ENCODE measurements at places on chromosomes 12 and 14.

DNA sequence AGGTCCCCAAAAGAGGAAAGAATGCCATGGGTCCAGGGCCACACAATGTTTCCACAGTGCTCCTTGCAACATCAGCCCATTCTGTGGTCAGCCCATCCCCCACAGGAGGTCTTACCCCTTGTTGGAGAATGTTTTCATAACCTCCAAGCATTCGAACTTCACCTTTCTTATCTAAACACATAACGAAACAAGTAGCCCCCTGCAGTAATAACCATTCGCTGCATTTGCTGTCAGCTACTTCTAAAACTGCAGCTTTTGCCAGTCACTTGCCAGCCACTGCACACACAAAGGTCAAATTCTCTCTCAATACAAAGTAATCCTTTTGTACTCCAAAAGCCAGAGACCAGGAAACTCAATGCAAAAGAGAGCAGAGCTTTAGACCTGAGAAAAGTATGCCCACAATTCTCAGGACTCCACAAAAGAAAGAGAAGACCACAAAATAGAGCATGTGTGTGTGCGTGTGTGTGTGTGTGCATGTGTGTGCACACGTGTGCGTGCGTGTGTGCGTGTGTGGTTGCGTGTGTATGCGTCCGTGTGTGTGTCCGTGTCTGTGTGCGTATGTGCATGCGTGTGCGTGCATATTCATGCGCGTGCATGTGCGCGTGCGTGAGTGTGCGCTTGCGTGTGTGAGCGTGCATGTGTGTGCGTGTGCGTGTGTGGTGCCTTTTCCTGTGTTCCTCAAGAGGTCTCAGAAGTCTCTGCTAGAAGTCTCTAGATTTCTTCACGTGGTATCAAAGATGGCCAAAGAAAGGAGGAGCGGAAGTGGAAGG, 31.7 kb upstream of the NINJ2 start:
- no peak for DNase-seq

DNA sequence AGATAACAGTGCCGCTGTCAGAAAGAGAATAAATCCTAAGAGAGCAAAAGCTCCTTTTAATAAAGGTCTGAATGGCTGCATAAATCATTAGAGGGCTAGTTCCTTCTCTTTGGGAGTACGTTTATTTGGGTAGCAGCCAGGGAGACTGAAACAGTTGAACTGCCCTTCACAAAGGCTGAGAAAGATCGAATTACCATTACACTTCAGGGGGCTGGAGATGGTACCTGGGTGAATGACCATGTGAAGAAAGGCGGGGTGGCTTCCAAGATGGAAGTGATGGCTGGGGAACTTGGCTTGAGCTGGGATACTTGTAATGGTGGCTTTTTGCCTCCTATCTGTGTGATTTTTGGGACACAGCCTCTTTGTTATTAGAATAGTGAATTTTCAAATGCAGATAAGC, 1.7 kb upstream of the FGD4 start:
- DNase-seq = no peak

DNA sequence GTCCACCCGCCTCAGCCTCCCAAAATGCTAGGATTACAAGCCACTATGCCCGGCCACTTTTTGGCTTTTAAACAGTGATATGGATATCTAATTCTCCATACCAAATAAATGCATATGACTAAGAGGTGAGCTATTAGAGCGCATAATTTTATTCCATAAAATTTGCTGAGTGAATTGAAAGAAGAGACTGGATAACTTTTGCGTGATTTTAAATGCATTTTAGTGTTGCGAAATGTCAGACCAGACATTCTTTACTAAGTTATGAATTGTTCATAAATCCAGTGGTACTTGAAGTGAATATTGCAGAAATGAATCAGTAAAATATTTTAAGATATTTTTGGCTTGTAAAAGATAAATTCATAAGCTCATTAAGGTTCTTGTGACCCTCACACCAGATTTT, 50.9 kb upstream of the DIP2B start:
- no peak for DNase-seq

- DNase-seq = no peak
Measured at GRCh38 chr14:22565391-22565945, 23.6 kb downstream of the DAD1 start.

- DNase-seq = no peak
Measured at GRCh38 chr14:39446131-39446744, 14.0 kb upstream of the FBXO33 start.

- no peak for DNase-seq
Measured at GRCh38 chr14:76432827-76433752, 57.2 kb downstream of the ESRRB start.

GRCh38 chr12:104355630-104356029, 52.1 kb downstream of the EID3 start:
- DNase-seq = no peak

DNA sequence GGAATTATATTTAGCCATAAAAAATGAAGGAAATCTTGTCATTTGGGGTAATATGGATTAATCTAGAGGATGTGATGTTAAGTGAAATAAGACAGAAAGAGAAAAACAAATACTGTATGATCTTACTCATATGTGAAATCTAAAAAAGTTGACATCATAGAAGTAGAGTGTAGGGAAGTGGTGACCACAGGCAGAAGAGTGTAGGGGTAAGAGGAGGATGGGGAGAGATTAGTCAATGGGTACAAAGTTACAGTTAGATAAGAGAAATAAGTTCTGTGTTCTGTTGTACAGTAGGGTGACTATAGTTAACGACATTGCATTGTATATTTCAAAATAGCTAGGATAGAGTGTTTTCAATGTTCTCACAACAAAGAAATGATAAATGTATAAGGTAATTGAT, 87.0 kb downstream of the TSHR start:
- DNase-seq = no peak

DNA sequence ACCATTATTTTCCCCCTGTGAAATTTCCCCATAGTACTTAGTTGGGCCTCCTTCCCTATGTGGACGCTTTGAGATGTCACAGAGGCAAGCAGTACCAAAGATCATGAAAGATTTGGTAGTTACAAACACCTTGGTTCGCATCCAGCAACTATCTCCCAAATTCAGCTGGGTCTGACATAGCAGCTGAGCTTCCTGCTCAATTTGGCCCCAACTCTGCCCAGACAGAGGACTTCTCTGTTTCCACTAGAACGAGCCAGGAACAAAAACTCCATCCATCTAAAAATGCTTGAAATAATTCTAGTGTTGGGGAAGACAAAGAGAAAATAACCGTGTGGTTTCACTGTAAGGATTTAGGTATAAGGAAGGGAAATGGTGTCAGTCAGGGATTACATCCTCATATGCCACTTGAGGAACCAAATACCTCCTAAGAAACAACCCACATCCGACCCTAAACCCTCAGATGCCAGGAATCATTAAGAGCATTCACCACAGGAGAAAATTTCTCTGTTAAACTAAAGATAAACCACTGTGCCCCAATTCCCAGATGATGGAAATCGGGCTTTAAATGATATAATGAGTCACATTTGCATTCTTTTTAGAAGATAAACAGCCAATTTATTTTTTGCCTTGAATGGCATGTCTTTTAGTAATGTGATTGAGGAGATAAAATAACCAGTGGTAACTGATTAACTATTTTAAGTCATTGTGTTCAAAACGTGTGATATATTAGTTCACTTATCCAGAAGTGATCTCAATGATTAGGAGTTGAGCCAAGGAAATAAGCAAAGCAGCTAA, 103.7 kb upstream of the IFNG-AS1 start:
- DNase-seq = no peak

DNA sequence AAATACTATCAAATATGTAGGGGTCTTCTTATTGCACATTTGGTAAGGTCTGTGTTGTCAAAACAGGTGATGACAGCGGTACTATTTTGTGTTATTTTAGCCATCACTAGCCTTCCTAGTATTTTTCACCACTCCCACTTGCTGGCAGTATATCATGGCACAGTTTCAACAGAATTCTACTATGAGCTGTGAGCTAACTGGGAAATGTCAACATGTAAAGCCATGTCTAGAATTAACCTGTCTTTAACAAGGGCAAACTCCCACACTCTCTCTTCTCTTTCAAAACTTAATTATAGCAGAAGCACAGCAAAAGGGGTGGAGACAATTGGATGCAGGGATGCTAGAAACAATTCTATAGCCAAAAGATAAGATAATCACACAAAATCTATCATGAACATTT, 253.4 kb downstream of the PAX9 start:
- DNase-seq = no peak

DNA sequence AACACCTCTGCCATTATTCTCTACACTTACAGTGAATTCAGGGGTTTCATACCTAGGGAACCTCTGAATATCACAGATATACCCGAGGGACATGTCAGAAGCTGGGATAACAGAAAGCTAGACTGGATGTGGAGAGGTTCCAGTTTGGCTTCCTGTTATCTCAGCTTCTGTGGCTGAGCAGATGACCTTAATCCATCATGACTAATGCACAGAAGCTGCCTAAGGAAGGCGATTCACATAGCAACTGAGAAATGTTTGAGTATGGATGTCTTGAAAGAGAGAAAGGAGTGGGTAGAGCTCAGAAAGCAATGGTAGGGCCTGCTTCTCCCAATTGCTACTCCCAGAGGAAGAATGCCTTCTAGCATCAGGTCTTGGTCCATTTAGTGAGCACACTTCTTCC, 187.6 kb downstream of the RMST start:
- DNase-seq = no peak

DNA sequence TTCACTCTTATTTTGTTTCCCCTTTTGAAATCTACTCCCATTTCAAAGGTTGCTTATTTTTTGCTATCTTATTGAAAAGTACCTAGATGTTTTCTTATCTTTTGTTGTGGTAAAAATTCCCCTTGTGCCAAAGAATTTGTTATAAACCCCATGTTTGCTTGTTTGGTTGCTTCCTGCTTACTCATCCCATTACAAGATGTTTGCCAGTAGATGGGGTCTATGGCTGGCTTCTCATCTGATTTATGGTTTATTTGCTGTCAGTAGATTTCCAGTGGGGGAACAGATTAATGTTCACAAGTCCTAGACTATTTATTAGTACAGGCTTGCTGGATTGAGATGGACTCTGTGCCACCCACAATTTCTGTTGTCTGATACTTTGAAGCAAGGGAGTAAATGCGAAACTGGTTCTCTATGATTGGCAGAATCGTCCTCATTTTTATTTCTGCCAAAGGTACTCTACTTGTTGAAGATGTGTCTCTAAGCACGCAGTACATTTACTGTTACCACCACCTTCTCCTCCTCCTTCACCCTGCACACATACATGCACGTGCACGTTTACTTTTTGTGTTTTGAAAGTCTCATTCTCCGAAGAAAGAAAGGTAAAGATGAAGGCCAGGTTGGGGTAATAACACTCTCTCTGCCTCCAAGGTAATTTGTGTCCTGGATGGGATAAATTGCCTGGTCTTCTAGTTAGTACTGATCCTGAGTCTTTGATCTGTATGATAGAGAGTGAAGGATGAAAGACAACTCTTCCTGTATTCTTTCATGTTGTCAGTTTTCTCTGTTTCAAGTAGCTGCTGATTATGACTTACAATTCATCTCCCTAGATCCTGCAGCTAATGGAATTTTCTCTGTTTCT, 117.2 kb upstream of the ATP2B1 start:
- DNase-seq = no peak

GRCh38 chr12:11958221-11959091, 112.3 kb upstream of the BCL2L14 start:
- DNase-seq = peak; percentile 65

GRCh38 chr14:77316872-77317301, 3.8 kb downstream of the POMT2 start:
- DNase-seq = no peak

DNA sequence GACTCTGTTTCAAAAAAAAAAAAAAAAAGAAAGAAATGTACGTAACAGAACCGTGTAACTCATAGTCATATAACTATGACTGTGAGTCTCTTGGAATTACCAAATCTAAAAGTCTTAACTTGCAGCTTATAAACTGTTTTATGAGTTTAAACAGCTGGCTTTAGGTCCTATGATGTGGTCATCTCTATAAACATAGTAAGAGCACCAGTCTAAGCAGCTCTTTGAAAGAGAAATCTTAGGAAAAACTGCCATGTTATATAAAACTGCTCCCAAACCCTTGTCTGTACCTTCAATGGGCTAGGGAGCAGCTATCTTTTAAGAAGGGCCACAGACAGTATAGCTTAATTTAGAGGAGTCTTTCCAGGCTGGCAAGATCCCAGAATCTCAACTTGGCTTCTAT, 115.5 kb upstream of the AEBP2 start:
- no peak for DNase-seq

DNA sequence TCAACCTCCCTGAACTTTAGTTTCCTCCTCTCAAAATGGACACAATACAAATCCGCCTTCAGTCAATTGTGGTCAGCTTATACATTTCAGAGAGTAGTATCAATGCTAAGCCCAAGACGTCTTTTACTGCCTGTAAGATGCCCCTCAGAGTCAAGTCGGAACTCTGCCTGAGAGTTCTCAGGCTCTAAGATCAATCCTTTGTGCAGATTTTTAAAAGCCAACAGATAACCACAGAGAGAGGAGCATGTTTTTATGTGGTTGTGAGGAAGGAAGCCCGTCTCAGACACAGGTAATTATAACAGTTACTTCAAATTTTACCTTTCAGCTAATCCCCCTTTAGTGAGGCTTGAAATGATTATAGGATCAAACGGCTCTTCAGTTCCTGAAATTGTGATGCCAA, 91.6 kb downstream of the HELB start:
- no peak for DNase-seq

DNA sequence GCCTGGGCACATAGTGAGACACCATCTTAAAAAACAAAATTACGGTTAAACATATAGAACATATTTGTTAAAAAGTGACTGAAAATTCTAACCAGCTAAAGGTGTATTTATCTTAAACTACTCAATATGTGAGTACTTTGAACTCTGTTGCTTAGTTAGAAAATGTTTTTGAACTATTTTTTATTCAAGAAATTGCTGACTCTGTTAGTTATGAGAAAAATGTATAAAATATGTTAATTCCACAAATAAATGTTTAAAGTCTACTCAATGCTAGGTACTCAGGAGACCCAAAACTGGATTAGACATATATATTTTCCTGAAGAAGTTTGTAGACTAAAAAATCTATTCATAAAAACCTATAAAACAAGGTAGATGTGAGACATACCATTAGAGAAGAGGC, 23.0 kb upstream of the GPR33 start:
- no peak for DNase-seq

Measured in stimulated activated CD4-positive, alpha-beta T cell treated with anti-CD3 and anti-CD28 coated beads, Interleukin-1b, Interleukin-23, amount 100 ng/mL, for 48 hours (primary cell).